ENCODE measurements at places on chromosomes 5 and 9.
A peak's percentile ranks its signal among the peaks of the same experiment; 100 is the strongest.

GRCh38 chr5:56480078-56480704, 247.1 kb upstream of the ANKRD55 start:
- no peak for DNase-seq
- H3K4me1 ChIP-seq = peaks cover 45% of the 10 kb centered on the region
- peak overlapping the region; percentile 79 for H3K4me3 ChIP-seq
- H3K27ac ChIP-seq = peak overlapping the region; percentile 89
- no peaks in the 10 kb centered on the region for H3K36me3 ChIP-seq

- H3K4me3 ChIP-seq = no peak overlapping the region
- no peaks in the 10 kb centered on the region for H3K4me1 ChIP-seq
- H3K36me3 ChIP-seq = peaks cover 3% of the 10 kb centered on the region
- DNase-seq = no peak
These were observed 144.1 kb downstream of the CCDC171 start for GRCh38 chr9:15696979-15697378.

DNA sequence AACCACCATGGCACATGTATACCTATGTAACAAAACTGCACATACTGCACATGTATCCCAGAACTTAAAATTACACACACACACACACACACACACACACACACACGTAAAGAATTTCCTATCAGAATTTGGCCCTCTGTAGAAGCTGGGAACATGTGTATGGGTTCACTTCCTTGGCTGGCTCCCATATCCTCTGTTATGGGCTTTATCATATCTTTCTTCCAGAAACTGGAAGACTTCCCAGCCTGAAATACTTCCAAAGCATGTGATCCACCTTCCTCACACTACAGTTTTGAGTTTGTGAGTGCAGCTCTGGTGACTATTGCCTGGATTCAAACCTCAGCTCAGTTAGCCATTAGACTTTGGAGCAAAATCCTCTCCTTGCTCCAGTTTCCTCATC, 78.6 kb upstream of the GDNF start:
- H3K4me1 ChIP-seq = no peaks in the 10 kb centered on the region
- DNase-seq = no peak
- no peak overlapping the region for H3K27ac ChIP-seq
- no peak overlapping the region for H3K4me3 ChIP-seq
- peaks cover 11% of the 10 kb centered on the region for H3K27me3 ChIP-seq

DNA sequence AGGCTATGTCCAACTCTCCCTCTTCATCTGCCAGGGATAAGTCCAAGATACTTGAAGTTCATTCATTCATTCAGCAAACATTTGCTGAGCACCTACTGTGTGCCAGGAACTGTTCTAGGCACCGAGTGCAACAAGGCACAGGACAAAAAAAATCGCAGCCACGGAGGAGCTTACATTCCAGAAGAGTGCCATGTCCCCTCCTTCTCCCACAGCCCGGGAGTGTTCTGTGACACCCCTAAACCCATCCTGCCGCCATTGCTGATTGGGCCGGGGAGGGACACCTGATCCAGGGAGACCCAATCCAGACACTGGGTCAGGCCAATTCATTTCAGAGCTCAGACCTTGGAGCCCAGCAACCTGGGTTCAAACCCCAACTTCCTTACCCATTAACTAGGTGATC, 58.1 kb upstream of the NEURL1B start:
- no peak overlapping the region for H3K27ac ChIP-seq
- DNase-seq = no peak
- H3K27me3 ChIP-seq = peaks cover 25% of the 10 kb centered on the region

GRCh38 chr5:54083851-54084250, 226.5 kb downstream of the ARL15 start:
- no peaks in the 10 kb centered on the region for H3K27me3 ChIP-seq
- no peak overlapping the region for H3K4me3 ChIP-seq
- H3K4me1 ChIP-seq = peaks cover 7% of the 10 kb centered on the region
- no peak overlapping the region for H3K27ac ChIP-seq
- H3K36me3 ChIP-seq = peaks cover 20% of the 10 kb centered on the region
